T-helper 2 cell treated with Interferon-gamma antibody and Interleukin-4, amounts not matched to agents 5 μg/mL and 100 μg/mL, for 36 hours (primary cell): ENCODE measurements at places on chromosomes 4 and X.

DNA sequence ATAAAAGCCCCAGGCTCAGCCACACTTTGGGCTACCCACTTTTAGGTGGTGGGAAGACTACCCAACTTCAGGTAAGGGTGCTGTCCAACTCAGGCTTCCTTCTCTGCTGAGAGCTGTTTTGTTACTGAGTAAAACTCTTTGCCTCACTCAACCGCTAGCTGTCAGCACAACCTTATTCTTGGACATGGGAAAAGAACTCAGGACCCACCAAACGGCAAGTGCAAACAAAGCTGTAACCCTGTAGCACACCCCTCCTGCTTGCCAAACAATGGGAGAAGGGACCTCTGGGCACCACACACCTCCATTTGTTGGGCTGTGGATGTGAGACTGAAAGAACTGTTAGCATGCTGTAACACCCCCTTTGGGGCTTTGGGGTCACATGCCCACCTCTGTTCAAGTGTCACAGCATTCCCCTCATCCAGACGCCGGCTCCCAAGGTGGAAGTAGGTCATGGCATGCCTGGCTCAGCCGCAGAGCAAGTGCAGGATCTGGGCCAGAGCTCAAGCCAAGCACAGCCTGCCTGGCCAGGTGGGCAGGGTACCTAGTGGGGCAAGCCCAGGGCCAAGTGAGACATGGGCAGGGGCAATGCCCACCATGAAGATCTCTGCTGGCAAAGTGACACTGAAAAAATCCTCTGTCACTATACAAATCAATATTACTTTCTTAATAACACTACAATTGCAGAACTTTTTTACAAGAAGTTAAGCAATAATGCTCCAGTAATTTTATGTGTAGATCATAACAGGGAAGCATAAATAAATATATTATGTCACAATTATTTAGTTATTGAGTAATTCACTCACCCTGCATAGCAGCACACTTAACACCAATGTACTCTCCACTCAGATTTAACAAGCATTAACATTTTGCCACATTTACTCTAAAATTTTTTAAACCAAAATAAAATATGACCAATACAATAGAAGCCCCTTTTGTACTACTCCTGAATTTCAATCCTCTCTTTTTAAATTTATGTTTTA, 107.2 kb downstream of the TBCK start:
- no peak for DNase-seq

DNA sequence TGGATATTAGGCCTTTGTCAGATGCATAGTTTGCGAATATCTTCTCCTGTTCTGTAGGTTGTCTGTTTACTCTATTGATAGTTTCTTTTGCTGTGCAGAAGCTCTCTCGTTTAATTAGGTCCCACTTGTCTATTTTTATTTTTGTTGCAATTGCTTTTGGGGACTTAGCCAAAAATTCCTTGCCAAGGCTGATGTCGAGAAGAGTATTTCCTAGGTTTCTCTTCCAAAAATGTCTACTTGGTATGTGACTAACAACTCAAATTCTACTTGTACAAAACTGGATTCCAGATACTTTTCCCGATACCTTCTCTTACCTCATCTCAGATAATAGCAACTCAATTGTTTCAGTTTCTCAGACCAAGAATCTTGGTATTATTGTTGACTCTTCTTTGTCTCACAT, 142.4 kb upstream of the GLRA2 start:
- no peak for DNase-seq

- no peak for DNase-seq
These were observed 4.0 kb upstream of the NKX3-2 start for GRCh38 chr4:13548059-13548983.

- no peak for DNase-seq
These were observed 361.0 kb downstream of the GRXCR1 start for GRCh38 chr4:43253541-43253940.

GRCh38 chrX:106927023-106927422, 6.8 kb downstream of the CLDN2 start:
- no peak for DNase-seq

- DNase-seq = no peak
These were observed 73.8 kb downstream of the CRLF2 start for GRCh38 chrX:1138476-1139184.

DNA sequence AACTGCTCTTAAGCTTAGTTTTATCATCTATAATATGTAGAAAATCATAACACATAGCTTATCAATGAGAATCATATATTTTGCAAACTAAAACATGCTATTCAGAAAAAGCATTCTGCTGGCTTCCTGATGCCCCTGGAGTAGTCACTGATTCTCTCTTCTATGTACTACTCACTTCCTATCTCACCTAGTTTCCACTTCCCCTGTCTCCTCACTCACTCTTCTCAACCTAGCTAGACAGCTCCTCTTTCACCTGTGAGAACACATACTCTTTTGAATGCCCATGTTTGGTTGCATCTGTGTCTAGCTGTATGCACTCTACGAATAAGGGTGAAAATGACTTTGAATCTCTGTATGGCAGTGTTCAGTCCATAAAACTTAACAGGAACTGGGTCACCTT, 9.3 kb downstream of the TMEM144 start:
- DNase-seq = no peak

DNA sequence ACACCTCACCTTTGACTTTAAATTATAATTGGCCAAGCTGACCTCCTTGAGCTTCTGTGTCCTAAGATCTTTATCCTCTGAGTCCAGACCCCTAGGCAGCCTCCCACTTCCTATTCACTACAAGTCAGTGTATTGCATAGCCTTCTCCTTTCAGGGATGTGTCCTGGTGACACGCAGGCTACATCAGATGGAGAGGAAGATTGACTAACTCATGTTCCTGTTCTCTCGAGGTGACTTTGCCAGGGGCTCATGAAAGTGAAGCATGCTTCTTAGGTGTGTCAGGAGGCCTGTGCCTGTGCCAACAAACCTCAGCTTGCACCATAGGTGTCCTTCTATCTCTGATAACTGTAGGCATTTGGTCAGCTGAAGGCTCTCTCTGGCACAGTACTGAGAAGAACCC, 195.7 kb upstream of the HS3ST1 start:
- no peak for DNase-seq

GRCh38 chr4:67565284-67565683, 6.8 kb downstream of the STAP1 start:
- DNase-seq = no peak

DNA sequence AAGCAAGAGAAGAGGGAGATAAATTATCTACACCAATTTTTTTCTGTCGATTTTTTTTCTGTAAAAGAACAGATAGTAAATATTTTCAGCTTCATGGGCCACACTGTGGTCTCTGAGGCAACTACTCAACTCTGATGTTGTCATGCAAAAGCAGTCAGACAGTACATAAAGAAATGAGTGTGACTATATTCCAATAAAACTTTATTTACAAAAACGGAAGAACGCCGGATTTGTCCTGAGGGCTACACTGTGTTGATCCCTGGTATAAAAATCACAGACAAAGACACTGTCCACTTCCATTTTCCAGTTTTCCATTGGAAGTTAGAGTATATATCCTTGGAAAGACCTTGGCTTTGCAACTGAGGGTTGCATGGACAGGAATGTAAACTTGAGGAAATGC, 18.0 kb downstream of the GPR143 start:
- DNase-seq = no peak

DNA sequence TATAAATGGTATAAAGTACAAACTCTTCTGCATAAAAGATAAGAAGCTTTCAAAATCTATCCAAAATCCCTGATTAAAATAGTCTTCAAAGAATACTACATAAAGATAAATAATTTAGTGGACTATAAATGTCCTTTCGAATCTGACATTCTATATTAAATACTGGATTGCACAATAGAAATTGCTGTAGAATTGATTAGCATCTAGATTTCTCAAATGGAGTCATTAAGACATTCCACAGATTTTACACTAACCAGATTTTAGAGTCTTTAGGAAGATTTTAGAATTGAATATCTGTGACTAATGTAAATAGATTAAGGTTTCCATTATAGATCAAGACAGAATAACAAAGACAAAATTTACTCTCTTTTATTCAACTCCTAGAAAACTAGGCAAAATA, 663.9 kb downstream of the STPG2 start:
- no peak for DNase-seq

- no peak for DNase-seq
These were observed 734.6 kb downstream of the GLUD2 start for GRCh38 chrX:121781991-121782390.

GRCh38 chr4:10180603-10180926, 64.0 kb upstream of the WDR1 start:
- DNase-seq = no peak

DNA sequence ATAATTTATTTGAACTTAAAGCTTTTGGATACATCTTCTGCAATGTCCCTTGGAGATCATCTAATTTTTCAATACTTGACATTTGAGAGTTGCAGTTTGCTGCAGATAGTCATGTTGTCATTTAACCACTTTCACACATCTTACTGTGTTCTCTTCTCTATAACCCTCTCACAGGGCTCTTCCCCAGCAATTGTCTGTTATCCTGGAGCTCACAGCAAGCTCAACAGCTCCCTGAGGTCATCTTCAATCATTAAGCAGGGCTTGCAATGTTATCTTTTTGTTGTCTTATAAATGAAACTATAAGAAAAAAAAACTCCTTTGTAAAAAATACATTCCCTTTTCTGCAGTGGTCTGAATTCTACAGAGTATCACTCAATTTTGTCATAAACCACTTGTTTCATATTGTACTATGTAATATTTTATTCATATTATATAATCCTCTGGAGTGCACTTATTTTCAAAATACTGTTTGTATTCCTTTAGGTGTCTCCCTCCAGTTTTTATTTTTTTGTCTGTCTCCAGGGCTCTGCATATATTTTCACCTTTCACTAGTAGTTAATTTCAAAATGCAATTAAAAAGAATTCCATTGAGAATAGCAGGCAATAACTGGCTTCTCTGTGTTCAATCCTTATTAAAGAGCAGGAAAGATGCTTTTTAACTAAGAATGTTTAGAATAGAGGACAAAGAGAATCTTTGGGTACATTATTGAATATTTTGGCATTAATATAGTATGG, 106.3 kb upstream of the ARSJ start:
- DNase-seq = no peak

GRCh38 chr4:184097815-184098214, 119.9 kb downstream of the ENPP6 start:
- DNase-seq = no peak

DNA sequence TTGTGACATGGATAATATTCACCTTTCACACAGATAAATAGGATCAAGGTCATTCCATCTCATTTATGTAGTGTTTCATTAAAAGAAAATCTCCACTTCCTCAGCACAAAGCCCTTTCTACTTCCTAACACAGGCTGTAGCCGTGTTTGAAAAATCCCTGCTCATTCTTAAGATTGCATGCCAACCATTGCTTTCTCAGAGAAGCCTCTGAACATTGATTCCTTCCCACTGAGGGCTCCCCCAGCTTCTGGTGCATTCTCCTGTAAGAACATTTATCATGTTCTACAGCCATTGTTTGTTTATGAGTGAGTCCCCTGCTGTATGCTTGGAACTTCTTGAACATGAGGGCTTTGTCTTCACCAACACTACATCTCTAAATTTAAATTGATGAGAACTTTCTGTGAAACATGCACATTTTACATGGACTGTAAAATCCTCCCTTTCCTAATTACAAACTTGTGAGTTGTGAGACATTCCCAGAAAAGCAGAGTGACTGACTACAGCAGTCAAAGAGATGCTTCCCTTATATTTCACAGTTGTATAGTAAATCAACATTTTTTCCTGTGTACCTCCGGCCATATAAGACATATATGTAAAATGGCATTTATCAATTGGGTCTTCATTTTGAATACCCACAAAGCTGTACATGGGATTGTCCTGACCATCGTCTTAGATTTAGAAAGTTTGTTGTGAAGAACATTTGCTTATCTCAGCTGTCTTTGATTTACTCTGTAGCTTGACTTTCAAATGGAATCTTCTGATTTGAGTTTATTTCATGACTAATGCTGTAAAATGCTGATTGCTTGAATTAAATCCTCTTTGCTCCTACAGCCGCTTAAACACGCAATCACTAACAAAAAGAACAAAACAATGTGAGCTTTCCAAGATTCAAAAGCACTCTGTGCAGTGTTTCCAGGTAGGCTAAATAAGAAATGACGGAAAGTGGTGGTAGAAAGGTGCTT, 600.5 kb upstream of the SLIT2 start:
- DNase-seq = no peak

DNA sequence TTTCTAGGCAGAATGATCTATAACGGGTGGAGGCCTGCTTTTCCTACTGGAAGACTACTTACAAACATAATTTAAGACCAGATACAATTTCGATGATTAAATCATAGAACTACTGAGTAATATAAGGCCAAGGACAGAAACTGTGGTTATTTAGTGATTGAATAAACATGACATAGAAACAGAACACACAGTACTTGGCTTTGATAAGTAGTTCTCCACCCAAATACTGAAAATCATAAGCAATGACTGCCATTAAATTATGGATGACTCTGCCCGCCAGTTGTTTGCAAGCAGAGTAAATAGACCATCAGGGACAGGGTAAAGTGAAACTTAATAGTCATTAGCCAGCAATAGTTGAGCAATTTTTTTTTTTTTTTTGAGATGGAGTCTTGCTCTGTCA, 17.2 kb upstream of the SMIM14 start:
- no peak for DNase-seq

GRCh38 chr4:165433529-165433928, 54.7 kb downstream of the CPE start:
- no peak for DNase-seq

GRCh38 chr4:163804001-163804400, 309.5 kb downstream of the TMA16 start:
- DNase-seq = no peak

DNA sequence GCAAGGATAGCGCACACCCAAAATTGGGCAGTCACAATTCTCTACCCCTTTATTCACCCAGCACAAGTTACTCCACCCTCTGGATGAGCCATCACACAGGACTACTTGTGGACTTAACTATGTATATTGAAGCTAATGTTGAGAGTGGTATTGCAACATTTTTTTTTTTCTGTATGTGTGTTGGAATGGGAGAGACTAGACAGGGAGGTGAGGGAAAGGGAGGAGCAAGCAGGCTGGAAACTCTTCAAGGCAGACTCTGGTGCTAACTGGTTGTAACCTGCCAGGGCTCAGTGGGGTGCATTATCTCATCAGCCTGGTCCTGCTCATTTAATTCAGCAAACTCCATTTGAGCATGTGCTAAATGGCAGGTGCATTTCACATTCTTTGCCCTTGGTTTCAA, 18.4 kb upstream of the CWH43 start:
- DNase-seq = no peak

GRCh38 chr4:113749178-113749577, 12.4 kb downstream of the CAMK2D start:
- no peak for DNase-seq

DNA sequence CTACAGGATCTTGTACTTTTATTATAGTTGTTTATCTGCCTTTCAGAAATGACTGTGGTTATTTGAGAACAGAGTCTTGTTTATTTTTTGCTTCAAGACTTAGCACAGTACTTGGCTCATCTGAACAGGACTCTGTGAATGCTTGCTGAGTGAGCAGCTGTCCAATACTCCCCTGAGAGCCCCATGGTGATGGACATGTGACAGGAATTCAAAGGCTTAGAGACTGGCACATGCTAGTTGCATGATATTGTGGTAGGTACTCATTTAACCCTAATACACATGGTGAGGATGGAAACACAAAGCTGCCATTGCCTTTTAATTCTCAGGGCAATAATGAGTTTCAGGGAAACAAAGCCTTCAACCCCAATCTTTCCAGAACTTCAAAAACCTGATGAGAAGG, 97.3 kb downstream of the GEMIN8 start:
- no peak for DNase-seq

- no peak for DNase-seq
These were observed 11.9 kb upstream of the SLC9A7 start for GRCh38 chrX:46770817-46771163.

- DNase-seq = no peak
These were observed 57.6 kb upstream of the LGI2 start for GRCh38 chr4:25088093-25088952.
